ENCODE measurements at places on chromosomes 5 and 9.

DNA sequence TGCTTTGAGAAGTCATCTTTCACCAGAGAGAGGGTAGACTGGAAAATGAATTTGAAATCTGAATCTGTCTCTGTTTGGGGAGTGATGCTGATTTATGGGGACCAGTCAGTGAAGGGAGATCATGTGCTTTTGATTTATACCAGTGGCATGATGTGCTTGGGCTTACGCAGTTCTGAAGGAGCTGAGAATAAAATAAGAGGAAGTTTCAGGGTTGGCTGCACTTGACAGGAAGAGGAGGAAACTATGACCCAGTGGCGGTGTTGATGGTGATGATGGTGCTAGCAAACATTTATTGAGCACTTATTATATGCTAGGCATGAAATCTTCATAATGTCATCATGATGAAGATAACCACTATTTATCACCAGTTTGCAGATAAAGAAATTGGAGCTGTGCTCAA is 136.4 kb upstream of the GLRA1 start:
- DNase-seq = no peak

- DNase-seq = no peak
Observed at GRCh38 chr9:130043654-130044623, 950 bp upstream of the FNBP1 start.

- DNase-seq = no peak
Observed at GRCh38 chr5:124397317-124397716, 349.1 kb downstream of the ZNF608 start.

- DNase-seq = no peak
Observed at GRCh38 chr9:128153947-128154695, 4.9 kb downstream of the LCN2 start.

GRCh38 chr9:109319017-109319625 is 1.7 kb downstream of the EPB41L4B start:
- DNase-seq = peak; percentile 28

GRCh38 chr5:32664523-32664922 is 46.6 kb upstream of the NPR3 start:
- DNase-seq = no peak

- DNase-seq = no peak
Observed at GRCh38 chr5:40689438-40689837, 9.7 kb downstream of the PTGER4 start.

DNA sequence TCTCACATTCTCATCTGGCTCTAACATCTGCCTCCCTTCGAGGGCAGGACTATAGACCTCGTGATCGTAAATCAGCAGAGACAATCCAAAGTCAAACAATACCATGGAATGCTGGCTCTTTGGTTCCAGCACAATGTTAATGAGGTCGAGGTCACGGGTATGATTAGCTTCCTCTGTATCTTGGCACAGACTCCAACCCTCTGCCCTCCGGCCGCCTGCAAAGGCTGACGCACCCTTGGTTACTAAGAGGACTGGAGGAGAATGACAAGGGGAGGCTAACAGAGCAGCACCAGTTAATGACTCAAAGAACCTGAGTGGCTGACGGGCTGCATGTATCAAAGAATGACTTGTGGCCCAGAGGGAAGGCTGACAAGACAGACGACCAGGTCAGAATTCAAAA is 10.1 kb downstream of the LHFPL2 start:
- DNase-seq = peak; percentile 97

DNA sequence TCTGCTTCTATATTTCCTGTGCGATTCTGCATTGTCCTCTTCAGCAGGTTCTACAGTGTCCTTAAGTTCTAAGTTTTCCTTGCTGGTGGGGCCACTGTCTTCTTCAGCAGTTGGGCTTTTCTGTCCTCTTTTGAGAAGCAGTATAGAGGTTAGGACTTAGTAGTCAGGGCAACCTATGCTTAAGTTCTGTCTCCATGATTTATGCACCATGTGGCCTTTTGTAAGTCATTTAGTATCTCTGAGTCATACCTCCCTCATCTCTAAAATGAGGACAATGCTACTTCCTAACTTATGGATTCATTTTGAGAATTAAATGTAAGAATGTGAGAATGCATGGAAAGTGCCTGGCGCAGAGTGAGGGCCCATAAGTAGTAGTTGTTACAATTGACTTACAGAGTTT is 46.8 kb downstream of the GRIN3A start:
- no peak for DNase-seq

DNA sequence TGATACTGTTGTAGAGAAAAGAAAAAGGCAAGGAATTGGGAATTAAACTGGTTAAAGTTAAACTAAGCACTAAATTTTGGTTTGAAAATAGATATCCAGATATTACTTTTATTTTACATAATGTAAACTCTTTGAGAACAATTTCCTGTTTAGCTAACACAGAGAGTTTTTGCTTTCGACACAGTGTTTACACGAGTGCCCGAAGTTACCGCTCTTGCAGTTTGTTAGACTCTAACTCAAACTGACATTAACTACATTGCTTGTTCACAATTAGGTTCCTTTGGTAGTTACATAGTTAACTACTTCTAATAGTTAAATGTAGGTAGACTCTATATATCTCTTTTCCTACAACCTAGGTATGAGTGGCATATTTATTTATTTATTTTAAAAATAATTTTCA is 117.1 kb upstream of the CHD1 start:
- DNase-seq = no peak

- DNase-seq = no peak
Observed at GRCh38 chr5:139644001-139644456, 4.1 kb upstream of the CXXC5 start.

DNA sequence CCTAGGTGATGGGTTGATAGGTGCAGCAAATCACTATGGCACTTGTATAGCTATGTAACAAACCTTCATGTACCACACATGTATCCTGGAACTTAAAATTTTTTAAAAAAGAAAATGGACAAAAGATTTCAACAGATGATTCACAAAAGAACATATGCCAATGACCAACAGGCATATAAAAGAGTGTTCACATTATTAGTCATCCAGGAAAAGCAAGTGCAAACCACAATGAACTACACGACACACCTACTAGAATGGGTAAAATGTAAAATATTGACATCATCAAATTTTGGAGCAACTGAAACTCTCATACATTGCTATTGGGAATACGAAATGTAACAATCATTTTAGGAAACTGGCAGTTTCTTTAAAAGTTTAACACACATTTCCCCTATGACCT is 109.9 kb downstream of the YIPF5 start:
- no peak for DNase-seq

- DNase-seq = no peak
Observed at GRCh38 chr9:7304627-7304995, 495.0 kb downstream of the DMAC1 start.

- DNase-seq = no peak
Observed at GRCh38 chr5:83306572-83307241, 164.8 kb upstream of the VCAN start.

DNA sequence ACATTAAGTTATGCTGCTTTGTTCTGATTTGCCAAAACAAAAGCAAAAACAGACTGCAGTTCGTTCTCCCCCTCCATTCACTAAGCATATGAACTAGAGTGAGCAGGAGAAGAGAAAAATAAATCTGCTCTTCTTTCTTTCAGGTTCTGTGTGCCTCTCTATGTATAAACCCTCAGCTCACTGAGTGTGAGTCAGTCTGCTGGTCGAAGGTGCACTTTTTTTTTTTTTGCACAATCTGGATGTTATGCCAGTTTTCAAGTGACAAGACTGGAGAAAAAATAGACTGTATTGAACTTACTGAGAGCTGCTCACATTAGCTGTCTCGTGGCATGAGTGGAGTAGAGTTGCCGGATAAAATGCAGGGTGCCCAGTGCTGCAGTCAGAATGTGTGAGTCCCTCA is 244.6 kb upstream of the ATP10B start:
- DNase-seq = no peak

- DNase-seq = no peak
Observed at GRCh38 chr5:759781-760362, 24.7 kb downstream of the ZDHHC11B start.

- DNase-seq = no peak
Observed at GRCh38 chr5:96838201-96839070, 30.7 kb upstream of the ERAP1 start.

DNA sequence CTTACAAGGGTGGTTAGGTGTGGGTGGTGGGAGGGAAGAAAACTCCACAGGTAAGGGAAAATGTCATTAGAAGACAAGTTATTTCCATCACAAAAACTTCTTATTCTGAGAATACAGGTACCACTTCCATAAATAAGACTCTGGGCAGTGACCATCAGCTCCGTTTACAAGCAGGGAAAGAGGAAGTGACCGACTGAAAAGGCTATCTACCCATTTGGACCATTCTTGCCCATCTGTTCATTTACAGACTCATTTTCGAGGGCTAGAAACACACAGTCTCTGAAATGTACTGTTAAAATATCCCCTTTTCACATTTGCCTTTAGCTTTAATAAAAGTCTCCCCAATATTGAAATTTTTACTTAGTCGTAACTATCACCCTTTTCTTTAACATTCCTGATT is 79.5 kb downstream of the TTC39B start:
- no peak for DNase-seq

- peak; percentile 59 for DNase-seq
Observed at GRCh38 chr9:127568971-127569885, 42.8 kb upstream of the STXBP1 start.

DNA sequence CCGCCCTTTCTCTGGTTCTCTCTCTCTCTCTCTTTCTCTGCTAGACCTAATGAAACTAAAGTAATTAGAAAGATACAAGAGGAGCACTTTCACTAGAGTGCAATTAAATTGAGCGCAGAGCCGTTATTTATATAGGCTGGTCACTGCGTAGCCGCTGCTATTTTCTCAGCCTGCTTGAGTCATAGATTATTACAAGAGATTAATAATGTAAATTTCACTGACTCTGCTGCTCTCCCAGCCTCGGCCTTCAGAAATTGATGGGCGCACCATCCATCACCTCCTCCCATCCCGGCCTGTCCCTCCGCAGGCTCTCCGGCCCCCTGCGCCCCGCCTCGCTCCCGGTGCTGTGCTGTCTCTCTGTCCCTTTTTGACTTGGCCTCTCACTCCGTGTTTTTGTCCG is 268.0 kb upstream of the MVB12B start:
- no peak for DNase-seq

All from NCI-H2029 treated with DMSO at 0.1 percent for 48 hours (cell line).